ENCODE measurements at places on chromosomes 12 and 14.

DNA sequence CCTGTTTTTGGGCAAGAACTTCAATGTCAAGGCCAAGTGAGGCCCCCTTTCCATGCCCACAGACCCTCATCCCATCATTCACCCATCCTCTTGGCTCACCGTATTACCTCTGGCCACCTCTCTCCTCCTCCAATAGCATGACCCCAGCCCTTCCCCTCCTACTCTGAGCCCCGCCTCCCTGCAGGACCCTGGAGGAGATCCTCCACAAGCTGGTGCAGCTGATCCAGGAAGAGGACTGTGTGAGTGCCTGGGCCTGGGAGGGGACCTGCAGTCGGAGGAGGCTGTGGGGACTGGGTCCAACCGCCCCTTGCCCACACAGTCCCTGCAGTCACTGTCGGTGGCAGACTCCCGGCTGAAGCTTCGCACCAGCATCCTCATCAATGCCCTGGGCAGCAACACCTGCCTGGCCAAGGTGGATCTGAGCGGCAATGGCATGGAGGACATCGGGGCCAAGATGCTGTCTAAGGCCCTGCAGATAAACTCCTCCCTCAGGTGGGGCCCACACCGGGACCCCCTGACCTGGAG is 7.2 kb downstream of the CARMIL3 start:
- no peak for DNase-seq

DNA sequence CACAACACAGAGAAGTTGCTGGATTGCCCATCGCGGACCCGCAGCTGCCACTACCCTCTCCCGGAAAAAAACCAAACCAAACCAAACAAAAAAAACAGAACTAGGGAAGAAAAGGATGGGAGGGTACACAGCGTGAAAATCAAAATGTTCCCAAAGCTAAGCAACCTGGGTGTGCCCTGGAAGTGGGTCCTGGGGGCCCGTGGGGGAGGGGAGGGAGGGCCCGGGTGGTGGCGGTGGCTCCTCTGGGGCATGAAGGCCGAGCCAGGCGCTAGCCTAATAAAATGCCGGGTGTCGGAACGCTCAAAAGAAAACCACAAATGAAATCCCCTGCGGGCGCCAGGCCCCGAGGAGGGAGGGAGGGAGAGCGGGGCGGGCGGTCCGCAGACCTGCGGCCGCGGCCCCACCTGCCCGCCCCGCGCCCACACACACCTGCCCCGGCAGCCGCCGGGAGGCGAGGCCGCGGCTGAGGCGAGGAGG is 787 bp downstream of the HECTD4 start:
- DNase-seq = peak; percentile 52

DNA sequence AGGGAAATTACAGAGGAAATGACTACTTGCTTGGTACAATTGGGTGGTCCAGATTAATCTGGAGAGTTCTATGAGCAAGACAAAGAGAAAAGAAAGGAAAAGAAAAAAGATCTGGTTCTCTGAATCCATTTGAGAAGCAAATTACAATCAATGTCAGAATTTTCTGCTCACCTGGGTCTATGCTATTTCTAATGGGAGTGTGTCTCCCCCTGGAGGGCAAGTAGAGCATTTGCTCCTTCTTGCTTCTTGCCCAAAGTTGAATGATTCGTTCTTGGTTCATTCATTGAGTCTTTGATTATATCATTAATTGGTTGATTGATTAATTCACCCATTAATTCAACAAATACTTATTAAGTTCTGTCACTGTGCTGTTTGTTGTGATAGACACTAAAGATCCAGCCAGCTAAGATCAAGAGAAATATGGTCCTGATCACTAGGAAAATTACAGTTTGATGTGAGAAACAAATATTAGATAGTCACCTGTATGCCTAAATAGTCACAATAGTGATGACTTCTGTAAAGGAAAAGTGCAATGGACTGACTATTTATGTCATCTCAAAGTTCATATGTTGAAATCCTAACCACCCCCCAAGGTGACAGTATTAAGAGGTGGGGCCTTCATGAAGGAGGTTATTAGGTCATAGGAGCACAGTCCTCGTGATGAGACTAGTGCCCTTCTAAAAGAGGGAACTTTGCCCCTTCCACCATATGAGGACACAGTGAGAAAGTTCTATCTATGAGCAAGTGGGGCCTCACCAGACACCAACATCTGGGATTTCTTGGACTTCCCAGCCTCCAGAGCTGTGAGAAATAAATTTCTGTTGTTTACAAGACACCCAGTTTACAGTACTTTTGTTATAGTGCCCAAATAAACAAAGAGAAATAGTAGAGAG is 8.0 kb upstream of the ASB8 start:
- peak; percentile 50 for DNase-seq

GRCh38 chr12:112159146-112159541 is 33.8 kb downstream of the TRAFD1 start:
- DNase-seq = no peak

GRCh38 chr12:40031965-40032364 is 73.9 kb downstream of the SLC2A13 start:
- DNase-seq = no peak

GRCh38 chr14:93797071-93797470 is 8.8 kb upstream of the PRIMA1 start:
- no peak for DNase-seq

DNA sequence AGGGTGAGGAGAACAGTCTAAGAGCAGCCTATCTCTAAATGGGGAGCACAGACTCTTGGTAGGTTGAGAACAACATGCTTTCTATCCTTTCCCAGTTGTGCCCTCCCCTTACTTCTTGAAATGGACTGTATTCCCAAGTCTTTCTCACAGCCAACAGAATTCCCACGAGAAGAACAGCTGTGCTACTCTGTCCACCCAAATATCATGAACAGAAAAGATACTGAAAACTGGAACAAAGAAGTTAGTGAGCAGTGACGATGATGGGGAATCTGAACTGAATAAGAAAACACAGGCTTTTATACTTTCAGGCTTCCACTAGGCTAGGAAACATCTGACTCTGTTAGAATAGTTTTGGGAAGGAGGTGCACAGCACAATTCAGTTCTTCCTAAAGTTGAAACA is 3.4 kb downstream of the NACA start:
- DNase-seq = no peak

DNA sequence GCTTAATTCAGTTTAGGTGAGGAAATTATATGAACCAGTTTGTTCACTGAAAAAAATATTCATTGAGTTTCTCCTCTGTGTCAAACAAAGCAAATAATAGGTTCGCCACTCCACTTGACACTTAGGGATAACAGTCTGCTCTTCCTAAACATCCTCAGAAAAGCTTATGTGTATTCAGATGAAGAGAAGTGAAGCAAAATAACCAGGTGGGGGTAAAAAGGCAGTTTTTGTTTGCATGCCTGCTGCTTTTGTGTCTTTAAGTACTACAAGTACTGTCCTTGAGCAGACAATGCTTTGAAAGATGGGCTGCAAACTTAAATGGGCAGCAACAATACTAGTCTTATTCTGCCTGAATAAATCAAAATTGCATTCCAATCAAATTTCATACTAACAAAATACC is 910.7 kb upstream of the MDGA2 start:
- DNase-seq = no peak

- peak; percentile 39 for DNase-seq
Observed at GRCh38 chr12:57216921-57217879, 606 bp downstream of the NXPH4 start.

- DNase-seq = no peak
Observed at GRCh38 chr12:14280921-14281320, 84.6 kb upstream of the ATF7IP start.

- no peak for DNase-seq
Observed at GRCh38 chr12:1213618-1214205, 222.7 kb downstream of the ERC1 start.

- peak; percentile 88 for DNase-seq
Observed at GRCh38 chr12:55940065-55940732, 9.2 kb downstream of the DGKA start.

- DNase-seq = no peak
Observed at GRCh38 chr14:63499701-63500250, 43.4 kb downstream of the PPP2R5E start.

- DNase-seq = no peak
Observed at GRCh38 chr12:127760996-127761395, 506.0 kb upstream of the TMEM132C start.

DNA sequence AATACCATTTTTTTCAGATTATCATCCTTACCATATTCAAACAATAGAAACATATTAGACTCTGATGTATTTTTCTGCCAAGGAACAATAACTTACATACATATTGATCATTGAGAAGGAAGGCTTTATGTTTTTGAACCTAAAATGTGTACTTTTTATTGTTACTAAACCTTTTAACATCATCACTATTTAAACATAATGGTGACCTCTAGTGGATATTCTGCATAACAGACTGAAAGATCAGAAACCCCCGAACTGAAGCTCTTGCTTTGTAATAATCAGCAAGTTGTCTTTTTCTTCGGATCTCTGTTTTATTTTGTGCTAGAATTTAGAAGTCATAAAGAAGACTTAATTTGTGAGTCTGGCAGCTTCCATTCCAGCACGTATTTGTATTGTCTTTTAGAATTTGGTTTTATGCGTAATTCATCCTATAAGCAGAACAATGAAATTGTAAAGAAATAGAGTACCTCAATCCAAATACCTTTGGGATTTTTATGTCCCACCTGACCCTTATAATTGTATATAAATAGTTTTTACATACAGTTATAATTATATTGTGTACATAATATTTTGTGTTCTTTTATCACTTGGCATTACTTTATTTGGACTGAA is 125.9 kb upstream of the ATF1 start:
- no peak for DNase-seq

DNA sequence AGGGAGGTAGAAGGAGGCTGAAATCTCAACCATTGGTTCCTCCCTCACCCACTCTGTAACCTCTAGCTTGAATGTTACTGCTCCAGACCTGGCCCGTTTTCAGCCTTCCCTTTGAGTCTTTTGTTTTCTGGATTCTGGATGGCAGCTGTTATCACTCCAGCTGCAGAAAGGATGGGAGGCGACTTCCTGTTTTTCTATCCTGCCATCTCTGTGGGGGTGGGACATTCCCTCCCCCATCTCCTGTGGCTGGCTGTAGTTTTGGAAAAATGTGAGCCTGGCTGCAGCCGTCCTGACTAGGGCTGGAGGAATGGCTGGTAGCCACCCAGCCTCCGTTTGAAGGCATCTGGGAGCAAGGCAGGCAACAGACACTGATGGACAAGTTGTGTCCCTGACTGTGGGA is 2.9 kb upstream of the PPFIBP1 start:
- no peak for DNase-seq

GRCh38 chr12:22691319-22691718 is 66.3 kb downstream of the ETNK1 start:
- DNase-seq = no peak

DNA sequence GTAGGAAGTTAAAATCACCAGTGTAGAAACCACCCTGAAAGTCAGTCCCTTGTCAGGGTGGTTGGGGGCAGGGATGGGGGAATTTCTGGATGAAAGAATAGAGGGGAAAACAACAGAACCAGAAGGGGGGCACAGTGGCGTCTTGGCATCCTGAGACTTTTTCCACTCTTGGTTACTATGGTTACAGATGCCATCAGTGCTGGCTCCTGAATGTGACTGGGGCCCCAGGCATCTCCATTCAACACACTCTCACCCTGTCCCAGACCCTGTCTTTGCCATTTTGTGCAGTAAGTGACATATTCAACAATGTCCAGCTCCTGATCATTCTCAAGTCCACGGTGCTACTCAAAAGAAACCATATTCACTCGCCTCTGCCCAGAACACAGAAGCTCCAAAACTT is 11.3 kb downstream of the KCNK10 start:
- DNase-seq = no peak
